Stimulated activated effector memory CD8-positive, alpha-beta T cell treated with anti-CD3 and anti-CD28 coated beads, Interleukin-12 subunit alpha, Interleukin-12 subunit beta, amount 100 ng/mL, for 72 hours (primary cell): ENCODE measurements at places on chromosomes 3 and 15.
A peak's percentile ranks its signal among the peaks of the same experiment; 100 is the strongest.

DNA sequence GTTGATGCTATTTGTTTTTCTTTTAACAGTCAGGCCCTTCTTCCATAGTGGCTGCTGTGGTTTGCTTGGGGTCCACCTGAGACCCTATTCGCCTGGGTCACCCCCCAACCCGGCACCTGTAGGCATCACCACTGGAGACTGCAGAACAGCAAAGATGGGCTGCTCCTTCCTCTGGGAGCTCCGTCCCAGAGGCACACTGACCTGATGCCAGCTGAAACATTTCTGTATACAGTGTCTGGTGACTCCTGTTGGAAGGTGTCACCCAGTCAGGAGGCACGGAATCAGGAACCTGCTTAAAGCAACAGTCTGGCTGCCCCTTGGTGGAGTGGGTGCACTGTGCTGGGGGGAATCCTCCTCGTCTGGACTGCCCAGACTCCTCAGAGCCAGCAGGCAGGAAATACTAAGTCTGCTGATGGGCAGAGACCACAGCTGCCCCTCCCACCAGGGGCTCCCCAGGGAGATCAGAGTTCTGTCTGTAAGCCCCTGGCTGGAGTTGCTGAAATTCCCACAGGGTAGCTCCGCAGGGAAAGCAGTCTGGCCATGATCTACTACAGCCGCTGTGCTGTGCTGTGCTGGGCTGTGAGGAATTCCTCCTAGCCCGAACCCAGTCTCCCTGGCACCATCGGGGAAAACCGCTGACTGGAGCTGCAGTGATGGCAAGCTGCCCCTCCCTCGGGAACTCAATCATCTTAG is 248.2 kb downstream of the TBC1D5 start:
- DNase-seq: no peak

GRCh38 chr3:188299068-188299467 is 145.1 kb downstream of the LPP start:
- DNase-seq: no peak

GRCh38 chr15:66999046-66999968 is 66.1 kb upstream of the SMAD3 start:
- DNase-seq: no peak

DNA sequence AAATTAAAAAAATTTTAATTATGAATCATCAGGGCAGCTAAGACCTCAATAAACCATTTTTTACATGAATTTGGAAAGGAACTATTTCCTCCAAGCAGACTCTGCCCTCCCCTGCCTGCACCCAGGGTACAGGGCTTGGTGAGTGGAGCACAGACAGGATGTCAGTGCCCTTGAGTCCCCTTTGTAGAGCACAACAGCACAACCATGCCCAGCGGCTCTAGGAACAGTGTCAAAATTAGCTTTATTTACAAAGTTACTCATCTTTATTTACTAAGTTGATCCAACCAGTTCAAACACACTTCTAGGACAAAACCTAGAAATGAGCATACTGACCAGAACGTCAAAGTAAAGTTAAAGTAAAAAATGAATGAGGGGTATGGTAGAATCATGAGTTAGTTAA is 90.6 kb upstream of the TSC22D2 start:
- no peak for DNase-seq

- no peak for DNase-seq
Measured at GRCh38 chr3:94453864-94454263, 391.0 kb downstream of the NSUN3 start.

GRCh38 chr15:57330619-57331340 is 45.5 kb upstream of the CGNL1 start:
- no peak for DNase-seq

DNA sequence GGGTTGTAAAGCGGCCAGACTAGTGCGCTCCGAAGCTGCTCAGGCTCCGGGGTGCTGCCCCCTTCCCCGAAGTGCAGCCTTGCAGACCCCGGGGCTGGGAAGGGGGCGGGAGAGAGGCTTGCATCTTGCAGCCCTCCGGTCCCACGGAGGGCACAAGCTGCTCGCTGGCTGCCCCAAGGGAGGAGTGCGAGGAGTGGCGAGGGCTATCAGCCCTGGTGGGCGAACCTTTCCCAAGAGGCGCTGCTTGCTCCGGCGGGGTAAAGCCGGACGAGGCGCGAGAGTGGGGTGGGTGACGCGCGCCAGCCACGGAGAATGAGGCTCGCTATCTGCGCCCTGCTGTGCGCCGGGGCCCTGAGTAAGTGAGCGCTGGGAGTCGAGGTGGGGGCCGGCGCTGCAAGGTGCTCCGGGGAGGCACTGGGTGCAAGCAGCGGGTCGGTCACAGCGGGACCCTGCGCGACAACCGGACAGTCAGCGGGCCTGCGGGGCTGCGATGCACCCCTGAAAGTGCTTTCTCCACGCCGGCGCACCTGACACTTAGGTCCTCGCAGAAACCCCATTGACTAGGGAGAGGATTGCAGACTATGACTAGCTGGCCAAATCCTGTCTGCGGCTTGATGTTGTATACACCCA is 12.7 kb upstream of the TOPBP1 start:
- DNase-seq: no peak

- DNase-seq: peak; percentile 71
Measured at GRCh38 chr15:74396445-74397238, 29.2 kb upstream of the CYP11A1 start.

DNA sequence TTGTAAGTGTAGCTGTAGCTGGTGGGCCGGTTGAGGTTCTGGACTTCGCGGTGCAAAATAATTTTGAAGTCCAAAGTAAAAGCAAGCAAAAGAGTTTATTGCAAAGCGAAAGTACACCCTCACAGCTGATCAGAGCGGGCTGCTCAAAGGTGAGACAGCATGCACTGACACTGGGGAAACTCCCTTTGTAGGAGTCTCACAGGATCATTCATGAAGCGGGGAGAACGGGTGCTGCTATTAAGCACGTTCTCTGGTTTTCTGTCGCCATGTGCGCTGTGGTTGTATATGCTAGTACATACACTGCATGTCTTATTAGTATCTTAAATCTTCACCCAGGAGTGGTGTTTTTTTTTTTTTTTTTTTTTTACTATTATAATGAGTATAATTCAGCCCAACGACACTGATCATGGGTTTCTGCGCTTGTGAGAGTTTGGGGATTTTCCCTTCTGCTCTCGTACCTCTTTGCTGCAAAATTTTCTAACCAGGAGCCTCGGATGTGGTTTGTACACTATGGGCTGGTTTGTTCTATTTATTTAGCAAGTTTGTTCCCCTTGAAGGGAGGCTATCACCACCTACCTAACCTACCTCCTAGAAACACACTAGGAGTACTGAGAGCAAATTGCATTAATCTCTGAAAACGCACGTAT is 1.4 kb upstream of the AP4E1 start:
- DNase-seq: peak; percentile 87

- no peak for DNase-seq
Measured at GRCh38 chr3:71548705-71549384, 34.7 kb downstream of the FOXP1 start.

- no peak for DNase-seq
Measured at GRCh38 chr15:81312790-81313543, 11.0 kb downstream of the STARD5 start.

DNA sequence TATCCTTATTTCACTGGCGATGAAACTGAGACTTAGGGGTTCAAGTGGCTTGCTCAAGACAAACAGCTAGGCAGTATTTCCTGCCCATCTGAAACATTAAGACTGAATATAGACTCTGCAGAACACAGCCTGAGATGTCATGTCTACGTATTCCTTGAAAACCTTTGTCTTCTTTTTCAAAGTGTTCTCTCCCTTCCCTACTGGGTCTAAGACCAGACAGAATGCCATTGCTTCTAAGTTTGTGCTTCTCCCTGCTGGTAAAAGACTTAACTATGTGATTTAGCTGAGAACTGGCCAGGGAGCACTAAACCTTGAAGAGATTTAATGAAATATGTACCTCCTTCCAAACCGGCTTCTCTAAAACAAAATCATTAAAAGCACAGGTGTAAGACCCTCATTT is 9.9 kb downstream of the BCL6 start:
- no peak for DNase-seq

GRCh38 chr3:177665122-177665808 is 468.0 kb upstream of the TBL1XR1 start:
- no peak for DNase-seq

DNA sequence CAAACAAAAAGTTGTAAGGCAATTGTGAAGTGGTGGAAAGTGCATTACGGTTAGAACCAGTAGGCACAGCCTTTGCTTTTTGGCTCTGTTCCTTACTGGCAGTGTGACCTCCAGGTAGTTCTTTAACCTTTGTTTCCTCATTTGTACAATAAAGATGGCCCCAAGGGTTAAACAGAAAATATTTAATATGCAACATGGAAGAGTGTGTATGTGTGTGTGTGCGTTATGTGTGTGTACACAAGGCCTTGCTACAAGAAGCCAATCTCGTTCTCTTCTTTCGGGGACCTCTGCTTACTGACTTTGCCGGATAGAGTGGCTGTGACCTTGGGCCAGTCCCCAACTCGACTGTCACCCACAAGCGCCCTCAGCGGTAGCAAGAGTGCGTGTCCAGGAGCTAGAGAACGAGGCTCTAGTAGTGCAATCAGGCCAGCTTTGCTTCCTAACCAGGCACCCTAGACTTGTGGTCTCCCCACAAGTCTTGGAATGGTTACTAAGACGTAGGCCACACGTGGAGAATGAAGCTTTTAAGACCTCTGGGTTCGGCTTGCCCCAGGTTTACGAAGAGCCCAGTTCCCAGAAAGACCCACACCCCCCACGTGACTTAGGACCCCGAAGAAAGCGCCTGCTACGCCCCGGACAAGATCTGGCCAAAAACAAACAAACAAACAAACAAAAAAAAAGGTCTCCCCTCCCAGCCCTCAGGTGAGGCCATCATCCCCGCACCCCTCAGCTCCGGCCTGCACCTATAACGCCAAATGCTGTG is 593 bp downstream of the CIAO2A start:
- peak; percentile 20 for DNase-seq

DNA sequence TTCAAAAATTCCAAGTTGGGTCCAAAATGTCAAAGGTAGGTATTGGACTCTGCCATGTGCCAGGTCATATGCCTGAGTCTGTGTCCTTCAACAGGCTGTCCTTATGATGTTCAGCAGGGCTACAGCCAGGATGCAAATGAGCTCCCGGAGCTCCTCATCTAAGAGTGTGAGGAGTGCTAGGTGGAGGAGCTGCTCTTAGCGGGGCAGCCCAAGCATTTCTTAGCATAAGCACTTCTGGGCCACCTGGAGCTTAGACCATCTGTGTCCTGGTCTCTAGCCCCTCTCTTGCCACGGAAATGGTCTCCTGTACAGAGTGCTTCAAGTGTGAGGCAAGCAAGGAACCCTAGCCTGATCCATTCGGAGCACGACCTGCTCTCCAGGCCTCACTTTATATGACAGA is 64.6 kb upstream of the PRR23C start:
- no peak for DNase-seq

DNA sequence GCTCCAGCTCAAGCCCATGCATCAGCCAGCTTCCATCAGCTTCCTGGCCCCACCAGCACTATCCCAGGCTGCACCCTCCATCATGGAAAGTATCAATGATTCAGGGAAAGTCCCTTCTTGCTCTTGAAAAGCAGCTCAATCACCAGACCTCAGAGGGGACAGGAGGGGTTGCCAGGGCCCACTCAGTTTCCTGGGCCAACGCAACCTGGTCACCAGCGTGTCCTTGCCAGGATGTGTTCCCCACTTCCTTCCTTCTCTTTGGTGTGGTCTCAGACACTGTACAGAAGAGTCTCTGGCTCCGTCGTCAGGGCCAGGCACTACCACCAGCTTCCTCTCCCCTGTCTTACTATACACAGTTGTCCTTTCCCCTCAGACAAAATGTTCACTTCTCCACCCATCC is 3.0 kb downstream of the HDC start:
- peak; percentile 80 for DNase-seq

- no peak for DNase-seq
Measured at GRCh38 chr3:13077431-13078162, 4.4 kb upstream of the IQSEC1 start.

DNA sequence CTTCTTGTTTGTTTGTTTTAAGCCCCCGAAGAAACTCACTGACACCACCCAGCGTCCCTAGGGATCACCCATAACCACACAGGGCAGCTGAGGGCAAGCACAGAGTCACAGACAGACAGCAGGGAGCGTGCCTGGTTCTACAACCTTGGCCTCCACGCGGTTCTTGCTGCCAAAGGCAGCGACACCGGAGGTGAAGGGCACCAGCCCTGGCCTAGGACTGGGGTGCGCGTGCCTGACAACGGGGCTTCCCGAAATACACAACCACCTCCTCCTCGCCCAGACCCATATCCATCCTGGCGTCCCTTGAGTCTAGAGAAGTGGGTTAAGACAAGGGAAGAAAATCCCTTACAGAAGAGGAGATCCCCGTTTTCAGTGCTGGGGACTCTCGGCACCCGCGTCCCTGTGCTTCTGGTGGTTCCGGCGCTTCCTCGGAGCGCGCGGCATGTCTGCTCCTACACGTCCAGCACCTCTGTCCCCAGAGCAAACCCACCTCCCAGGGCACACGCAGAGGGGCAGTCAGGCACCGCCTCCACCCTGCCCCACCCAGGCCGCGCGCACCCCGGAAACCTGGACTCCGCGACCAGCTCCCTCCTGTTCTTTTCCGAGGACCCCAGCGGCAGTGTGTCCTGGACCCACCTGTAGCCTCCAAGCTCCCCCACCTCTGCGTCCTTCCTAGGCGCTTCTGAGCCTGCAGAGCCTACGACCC is 911 bp downstream of the RFTN1 start:
- peak; percentile 89 for DNase-seq

- no peak for DNase-seq
Measured at GRCh38 chr3:13148561-13149329, 75.5 kb upstream of the IQSEC1 start.

GRCh38 chr3:13078163-13078905 is 5.1 kb upstream of the IQSEC1 start:
- DNase-seq: no peak

GRCh38 chr3:45055411-45056143 is 29.5 kb downstream of the CLEC3B start:
- no peak for DNase-seq

GRCh38 chr3:185361920-185362319 is 1.0 kb upstream of the MAP3K13 start:
- DNase-seq: no peak

GRCh38 chr3:141876381-141876890 is at the start of gene ATP1B3:
ATP1B3 (plus strand) TSS chr3:141876643; CDS start chr3:141876802, 159 bp downstream.
- peak; percentile 76 for DNase-seq

- DNase-seq: no peak
Measured at GRCh38 chr3:53200501-53201498, 39.8 kb downstream of the PRKCD start.

DNA sequence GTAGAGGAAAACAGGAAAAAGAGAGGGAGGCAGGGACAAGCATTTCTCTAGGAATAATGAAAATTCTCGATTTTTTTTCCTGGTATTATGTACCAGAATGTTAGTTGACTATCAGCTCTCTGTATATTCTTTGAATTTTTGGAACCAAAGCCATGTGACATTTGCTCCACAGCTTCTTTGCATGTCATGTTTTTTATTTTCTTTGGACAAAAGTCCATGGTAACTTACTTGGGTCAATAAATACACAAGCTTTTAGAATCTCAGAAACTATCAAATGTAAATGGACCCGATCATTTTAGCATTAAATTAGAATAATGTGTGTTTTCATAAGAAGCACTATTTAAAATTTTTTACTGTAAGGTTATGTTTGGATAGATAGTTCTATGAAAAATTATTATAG is 320.5 kb downstream of the ZIC1 start:
- no peak for DNase-seq
